Natural killer cell (primary cell): ENCODE measurements at places on chromosomes 3 and 15. TPM values are rescaled to one million over a fixed set of nuclear protein-coding genes. Genes with fewer than 3 reads are reported as not detected.

CYP19A1 gene
- total RNA-seq = not detected

PLIN1 gene
- total RNA-seq = 0.66 TPM

IQCH gene
- total RNA-seq = 0.86 TPM

KPNA4 gene
- total RNA-seq = 69.1 TPM

MAP1A gene
- total RNA-seq = 2.2 TPM

NAA80 gene
- total RNA-seq = 22.2 TPM

TSEN2 gene
- total RNA-seq = 11.4 TPM

CEMIP gene
- not detected for total RNA-seq

CYP11A1 gene
- total RNA-seq = 5.1 TPM

PLD1 gene
- 17.1 TPM for total RNA-seq

DPPA2 gene
- total RNA-seq = not detected

MYL3 gene
- not detected for total RNA-seq

FRMD5 gene
- not detected for total RNA-seq

GOLGA8A gene
- 201 TPM for total RNA-seq

KATNBL1 gene
- total RNA-seq = 33.8 TPM
